ENCODE measurements at places on chromosomes 3 and 15.

DNA sequence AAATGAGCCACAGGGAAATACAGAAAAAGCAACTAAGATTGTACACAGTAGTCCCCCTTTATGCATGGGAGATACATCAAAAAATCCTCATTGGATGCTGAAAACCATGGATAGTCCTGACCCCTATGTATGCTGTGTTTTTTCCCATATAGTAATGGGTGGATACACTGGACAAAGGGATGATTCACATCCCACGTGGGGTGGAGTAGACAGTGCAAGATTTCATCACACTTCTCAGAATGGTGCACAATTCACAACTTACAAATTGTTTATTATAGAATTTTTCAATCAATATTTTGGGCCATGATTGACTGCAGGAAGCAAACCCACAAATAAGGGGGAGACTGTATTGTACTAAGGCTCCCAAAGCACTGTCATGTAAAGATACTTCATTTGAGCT is 224.4 kb upstream of the STRIT1 start:
- DNase-seq, result no peak

DNA sequence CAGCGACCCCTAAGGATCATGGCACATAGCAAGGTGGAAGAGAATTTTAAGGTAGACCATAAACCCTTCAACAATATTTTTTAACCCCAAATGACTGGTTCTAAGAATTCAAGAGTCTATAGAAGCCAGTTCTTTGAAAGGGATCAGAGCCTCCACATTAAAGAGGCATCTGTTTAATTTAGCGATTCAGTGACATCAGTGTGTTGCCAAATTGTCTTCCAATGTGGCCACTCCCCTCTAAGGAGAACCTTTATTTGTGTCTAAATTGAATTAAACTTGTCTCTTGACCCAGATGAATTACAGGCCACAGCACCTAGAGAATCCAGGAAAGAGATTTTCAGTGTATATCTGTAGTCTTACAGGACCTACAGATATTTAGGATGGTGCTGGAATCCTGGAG is 6.6 kb upstream of the SH3BP5 start:
- no peak for DNase-seq

DNA sequence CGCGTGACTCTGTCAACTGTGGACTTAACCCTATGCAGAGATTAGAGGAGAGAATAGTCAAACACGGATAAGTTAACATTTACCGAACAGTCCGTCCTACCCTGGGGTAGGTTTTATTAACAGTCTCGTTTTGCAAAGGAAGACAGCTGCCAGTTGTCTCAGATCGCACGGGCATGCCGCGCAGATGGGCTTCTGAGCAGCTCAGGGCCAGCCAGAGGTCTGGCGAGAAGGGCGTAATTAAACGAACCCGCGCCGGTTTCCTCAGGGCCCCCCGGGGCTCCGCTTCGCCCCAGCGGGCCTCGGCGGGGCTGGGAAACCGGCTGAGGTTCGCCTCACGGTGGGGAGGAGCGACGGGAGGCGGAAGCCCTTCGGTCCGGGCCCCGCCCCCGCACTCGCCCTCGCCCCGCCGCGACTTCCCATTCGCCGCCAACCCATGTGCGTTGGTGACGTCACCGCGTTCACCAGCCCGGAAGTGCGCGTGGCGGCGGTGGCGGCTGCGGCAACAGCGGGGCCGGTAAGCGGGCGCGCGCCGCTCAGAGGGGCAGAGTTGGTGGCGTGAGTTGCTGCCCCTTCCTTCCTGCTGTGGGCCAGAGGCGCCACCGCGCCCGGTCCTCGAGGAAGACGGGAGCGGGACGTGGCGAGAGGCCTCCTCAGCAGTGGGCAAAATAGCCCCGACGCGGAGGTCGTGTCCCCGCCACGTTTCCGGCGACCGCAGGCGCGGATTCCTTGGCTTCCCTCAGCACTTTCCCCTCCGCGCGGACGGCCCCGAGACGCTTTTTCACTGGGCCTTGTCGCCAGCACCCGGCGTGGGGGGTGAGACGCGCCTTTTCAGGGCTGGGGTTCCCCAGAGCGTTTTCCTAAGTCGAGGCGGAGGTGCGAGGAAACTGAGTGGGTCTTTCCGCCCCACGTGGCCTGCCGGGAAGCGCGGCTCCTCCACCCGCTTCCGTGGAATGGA is at the start of gene TRNT1:
Gene TRNT1 (plus strand): TSS at position 464 of the 955 bp plus-strand sequence. CDS start 2,101 bp downstream, outside the sequence.
- peak; percentile 95 for DNase-seq

- DNase-seq, result no peak
These were observed 49.5 kb downstream of the MCF2L2 start for GRCh38 chr3:183378951-183379350.

GRCh38 chr3:106228271-106228670 is 359.5 kb upstream of the CBLB start:
- DNase-seq, result no peak

- DNase-seq, result no peak
These were observed 26.5 kb downstream of the PHLDB2 start for GRCh38 chr3:111885578-111885977.

- no peak for DNase-seq
These were observed 641 bp upstream of the ST6GAL1 start for GRCh38 chr3:186929685-186930084.

- no peak for DNase-seq
These were observed 45.4 kb downstream of the FGF7 start for GRCh38 chr15:49468481-49468839.

DNA sequence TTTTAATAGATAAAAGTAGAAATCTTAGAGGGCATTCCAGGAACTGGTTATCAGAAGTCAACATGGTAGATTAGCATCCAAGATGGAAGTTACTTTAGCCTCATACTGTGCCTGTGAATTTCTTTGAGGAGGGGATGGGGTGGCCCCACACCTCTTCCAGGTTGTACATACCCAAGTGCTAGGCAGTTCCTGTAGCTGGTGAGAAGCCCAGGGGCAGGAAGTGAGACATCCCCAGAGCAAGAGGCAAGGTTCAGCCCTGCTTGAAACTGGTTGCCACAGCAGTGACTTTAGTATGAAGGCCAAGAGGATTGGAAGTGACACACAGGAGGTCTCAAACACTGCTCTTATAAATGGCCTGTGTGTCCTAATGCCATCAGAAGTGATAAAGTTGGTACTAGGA is 11.9 kb downstream of the GTPBP8 start:
- no peak for DNase-seq

DNA sequence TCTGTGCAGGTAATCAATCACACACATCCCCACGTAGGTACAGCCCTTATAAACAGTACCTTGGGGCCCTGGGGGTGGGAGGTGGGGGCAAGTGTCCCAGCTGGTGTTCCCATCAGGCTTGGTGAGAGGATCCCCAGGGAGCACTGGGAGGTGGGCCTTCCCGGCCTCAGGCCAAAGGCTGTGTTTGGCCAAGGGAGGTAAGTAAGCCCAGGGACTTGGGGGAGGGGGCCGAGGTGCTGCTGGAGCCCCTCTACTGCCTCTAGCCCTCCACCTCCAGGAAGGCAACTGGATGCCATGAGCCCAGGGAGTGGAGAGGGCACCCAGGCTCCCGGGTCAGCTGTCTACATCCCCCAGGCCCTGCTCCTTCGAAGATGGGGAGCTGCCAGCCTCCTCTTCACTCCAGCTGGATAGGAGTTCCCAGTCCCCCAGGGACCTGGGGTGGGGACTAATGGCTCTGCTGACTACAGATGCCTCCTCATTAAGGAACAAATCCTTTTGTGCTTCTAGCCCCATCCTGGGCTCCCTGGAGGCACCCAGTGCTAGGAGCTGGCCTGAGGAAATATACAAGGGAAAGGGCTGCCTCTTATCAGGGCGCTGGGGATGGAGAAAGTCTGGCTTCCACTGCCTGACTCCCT is 33.1 kb downstream of the RNU5B-1 start:
- DNase-seq, result no peak

- no peak for DNase-seq
These were observed 32.4 kb downstream of the SELENOT start for GRCh38 chr3:150635526-150635925.

GRCh38 chr3:58388550-58389091 is 45.0 kb downstream of the PDHB start:
- no peak for DNase-seq

DNA sequence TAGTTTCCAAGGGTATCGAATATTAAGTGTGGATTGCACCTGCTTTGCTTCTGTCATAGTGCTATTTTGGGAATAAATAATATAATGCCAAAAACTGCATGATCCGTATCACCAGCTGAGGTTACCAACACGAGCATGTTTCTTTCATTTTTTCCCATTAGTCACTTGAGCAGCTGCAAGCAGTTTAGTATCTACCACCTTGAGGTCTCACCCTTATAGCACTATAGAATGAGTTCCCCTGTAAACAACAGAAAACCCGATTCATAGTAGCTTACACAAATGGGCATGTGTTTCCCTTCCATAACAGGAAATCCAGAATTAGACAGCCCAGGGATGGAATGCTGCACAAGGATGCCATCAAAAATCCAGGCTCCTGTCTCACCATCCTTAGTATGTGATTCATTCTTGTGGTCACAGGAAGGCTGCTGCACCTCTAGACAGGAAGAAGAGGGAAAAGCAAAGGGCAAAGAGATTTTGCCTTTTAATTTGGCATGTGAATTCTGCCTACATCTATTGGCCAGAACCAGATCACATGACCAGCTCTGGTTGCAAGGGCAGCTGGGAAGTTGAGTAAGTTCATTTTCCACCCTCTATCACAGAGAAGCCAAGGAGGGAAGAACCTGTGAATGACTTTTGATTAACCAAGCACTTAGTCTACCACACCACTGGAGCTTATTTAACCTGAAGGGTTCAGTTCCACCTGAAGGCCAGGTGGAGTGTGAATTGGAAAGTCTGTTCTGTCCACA is 91.3 kb upstream of the SLC25A36 start:
- peak; percentile 67 for DNase-seq

- no peak for DNase-seq
These were observed 61.1 kb upstream of the GCNT3 start for GRCh38 chr15:59550530-59550929.

GRCh38 chr3:148791920-148792319 is 35.7 kb upstream of the CPB1 start:
- DNase-seq, result no peak

- DNase-seq, result no peak
These were observed 75.8 kb upstream of the WDR72 start for GRCh38 chr15:53835309-53835708.

DNA sequence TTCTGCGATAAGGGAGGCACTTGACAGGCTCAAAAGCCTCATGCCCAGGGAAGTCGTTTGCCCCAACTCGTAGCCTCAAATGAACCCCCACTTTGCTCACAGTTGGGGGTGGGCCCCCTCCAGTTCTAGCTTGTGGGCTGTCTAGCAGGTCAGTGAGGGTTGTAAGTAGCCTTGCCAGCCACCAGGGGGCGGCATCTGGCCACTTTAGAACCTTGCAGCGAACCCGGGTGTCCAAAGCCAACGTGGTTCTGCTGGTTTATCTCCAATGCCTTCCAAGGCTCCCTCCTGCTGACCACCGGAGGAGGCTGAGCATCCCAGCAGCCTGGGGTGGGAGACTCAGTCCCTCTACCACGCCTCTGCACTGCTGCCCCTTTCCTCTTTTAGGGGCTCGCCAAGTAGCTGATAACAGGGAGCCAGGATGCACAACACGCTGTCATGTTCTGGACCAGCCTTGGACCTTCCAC is 9.2 kb upstream of the RBSN start:
- peak; percentile 85 for DNase-seq

DNA sequence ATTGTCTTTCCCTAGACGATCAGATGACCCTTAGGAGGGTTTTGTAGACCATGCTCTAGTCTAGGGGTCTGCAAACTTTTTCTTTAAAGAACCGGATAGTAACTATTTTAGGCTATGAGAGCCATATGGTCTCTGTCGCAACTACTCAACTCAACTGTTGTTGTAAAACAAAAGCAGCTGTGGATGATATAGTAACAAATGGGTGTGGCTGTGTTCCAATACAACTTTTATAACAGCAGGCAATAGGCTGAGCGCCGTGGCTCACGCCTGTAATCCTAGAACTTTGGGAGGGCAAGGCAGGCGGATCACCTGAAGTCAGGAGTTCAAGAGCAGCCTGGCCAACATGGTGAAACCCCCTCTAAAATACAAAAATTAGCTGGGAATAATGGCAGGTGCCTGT is 6.1 kb upstream of the CMTM6 start:
- no peak for DNase-seq

GRCh38 chr15:40345225-40345866 is 4.6 kb upstream of the CCDC9B start:
- DNase-seq, result no peak

GRCh38 chr15:77013776-77014131 is 18.8 kb downstream of the PSTPIP1 start:
- no peak for DNase-seq

DNA sequence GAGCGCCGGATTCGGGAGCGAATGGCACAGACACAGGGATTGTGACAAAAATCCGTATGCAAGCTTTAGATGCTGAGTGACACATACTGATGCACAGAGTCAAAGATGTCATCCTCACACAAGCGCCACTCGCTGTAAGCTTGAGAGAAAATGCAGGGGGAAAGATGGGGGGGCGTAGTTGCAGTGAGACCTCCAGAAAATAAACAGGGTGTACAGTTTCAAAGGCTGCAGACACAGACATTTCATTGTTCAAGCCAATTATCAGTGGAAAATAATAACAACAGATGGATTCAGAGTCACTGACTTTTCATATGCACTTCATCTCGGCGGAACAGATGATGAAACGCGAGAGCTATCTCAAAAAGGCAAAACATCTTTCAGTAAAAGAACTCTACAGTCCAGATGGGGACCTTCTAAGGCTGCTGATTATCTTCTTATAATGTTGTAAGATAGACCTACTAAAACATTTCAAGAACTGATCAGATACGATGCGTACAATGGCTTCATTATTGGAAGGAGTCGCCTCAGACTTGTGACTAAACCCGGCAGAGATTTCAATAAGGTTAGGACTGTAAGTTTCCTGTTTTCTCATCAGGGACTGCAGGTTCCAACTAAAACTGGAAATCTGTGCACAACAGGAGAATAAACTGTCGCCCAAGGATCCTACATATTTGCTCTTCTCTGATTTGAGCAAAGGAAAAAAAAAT is 275.4 kb downstream of the FOXP1 start:
- no peak for DNase-seq

GRCh38 chr3:13138833-13139145 is 65.6 kb upstream of the IQSEC1 start:
- no peak for DNase-seq

DNA sequence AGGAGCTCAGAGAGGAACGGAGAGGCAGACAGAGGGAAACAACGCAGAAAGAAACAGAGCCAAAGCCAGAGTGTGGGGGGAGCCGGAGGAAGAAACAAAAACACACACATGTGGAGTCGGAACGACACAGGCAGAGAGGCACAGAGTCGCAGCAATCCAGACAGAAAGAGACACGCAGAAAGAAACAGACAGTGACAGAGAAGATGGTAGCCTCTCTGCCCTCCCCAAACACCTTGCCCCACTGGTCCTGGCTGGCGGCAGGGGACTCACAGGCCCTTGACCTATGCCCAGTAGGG is 1.7 kb downstream of the NCKIPSD start:
- DNase-seq, result no peak

DNA sequence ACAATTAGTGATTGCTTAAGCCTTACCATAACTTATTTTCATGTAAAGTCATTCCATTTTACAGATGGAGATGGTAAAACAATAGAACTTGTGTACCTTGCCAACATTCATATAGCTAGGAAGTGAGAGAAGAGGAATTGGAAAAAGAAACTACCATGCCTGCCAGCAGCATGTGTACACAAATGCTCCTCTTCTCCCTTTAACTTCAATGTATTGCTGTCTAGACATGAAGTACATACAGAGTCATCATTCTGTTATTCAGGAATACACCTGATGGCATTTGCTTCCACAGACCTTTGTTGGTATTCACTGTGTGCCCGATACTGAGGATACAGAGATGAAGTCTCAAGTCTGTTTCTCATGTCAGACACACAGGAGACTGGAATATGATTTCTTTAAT is 7.1 kb upstream of the TMEM207 start:
- DNase-seq, result no peak

All from islet precursor cell (in vitro differentiated cells).